ENCODE measurements at places on chromosomes 5 and 9.

GRCh38 chr5:159775890-159776289 is 140.4 kb upstream of the ADRA1B start:
- DNase-seq: no peak

DNA sequence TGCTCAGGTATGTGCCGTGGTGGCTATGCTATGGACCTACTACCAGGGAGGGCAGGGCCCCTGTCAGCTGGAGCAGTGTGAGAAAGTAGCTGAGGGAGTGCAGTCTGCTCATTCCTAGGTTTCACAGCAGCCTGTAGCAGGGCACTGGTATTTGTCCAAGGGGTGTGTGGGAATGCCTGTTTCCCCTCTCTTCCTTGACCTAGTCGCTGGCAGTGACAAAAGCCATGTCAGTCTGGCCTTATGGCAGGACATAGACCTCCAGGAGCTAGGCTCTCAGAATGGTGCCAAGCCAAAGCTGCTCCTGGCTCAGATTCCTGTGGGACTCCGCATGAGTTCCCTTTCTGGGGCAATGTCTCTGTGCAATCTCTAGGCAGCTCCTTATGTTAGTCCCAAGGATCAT is 253.9 kb upstream of the TYRP1 start:
- no peak for DNase-seq

GRCh38 chr5:122054266-122054665 is 23.8 kb downstream of the LOX start:
- no peak for DNase-seq

DNA sequence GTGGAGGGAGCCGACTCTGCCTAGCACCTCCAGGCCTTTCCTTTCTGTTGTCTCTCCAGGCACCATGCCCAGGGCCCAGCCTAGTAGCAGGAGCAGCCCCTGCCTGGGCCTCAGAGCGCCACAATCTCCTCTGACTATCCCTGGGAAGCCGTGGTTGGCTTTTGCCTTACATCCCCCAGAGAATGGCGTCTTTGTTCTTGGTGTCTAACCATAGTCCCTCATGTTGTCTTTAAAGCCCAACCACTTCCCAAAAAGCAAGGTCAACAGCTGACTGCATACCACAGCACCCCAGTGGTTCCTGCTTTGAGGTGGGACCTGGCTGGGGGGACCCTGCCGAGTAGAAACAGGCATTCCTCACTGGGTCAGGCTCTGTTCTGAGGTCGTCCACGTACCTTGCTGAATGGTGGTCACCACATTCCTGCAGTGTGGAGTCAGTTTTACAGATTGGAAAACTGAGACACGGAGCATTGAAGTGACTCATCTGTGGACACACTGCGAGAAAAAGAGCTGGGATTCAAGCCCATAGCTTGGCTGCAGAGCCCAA is 13.7 kb upstream of the CERCAM start:
- no peak for DNase-seq

DNA sequence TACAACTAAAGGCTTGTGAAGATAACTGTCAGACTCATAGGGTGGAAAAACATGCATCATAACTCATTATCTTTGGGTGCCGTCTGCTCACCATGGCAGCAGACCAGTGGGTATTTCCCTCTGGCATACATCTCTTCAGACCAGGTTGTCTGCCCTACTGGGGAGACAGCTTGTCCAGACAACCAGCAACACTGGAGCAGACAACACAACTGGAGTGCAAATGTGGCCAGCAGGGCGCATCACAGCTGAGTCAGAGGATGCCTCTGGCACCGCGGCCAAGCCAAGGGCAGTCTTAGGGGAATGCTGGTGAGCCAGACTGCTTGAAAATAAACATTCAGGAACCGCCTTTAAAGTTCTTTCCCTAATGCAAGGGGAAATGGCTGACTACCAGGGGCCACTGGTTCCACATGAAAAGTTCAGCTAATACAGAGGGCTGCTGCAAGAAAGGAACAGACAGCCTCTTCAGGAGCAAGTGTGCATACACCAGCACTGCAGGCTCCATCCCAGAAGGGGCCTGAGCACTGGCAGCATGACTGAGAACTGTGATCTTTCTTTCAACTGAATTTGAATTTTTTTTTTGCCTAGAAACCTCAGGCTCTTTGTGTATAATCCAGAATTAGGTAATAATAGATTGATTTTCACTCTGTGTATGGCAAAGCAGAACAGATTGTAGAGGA is 77.3 kb downstream of the MAMDC2 start:
- no peak for DNase-seq

GRCh38 chr9:90858457-90858901 is 56.9 kb downstream of the SYK start:
- DNase-seq: no peak

- no peak for DNase-seq
Observed at GRCh38 chr9:36959681-36960574, 74.1 kb downstream of the PAX5 start.

- no peak for DNase-seq
Observed at GRCh38 chr9:136010615-136011361, 49.6 kb upstream of the UBAC1 start.

GRCh38 chr5:135398855-135399793 is at the start of gene MACROH2A1:
Gene MACROH2A1, minus strand, starts transcription at chr5:135399231. Its CDS starts 10,138 bp downstream, at chr5:135389093.
- DNase-seq: peak; percentile 85

GRCh38 chr5:74885170-74885569 is 19.0 kb upstream of the FAM169A start:
- no peak for DNase-seq

GRCh38 chr5:158715592-158715991 is 384.1 kb downstream of the EBF1 start:
- no peak for DNase-seq

DNA sequence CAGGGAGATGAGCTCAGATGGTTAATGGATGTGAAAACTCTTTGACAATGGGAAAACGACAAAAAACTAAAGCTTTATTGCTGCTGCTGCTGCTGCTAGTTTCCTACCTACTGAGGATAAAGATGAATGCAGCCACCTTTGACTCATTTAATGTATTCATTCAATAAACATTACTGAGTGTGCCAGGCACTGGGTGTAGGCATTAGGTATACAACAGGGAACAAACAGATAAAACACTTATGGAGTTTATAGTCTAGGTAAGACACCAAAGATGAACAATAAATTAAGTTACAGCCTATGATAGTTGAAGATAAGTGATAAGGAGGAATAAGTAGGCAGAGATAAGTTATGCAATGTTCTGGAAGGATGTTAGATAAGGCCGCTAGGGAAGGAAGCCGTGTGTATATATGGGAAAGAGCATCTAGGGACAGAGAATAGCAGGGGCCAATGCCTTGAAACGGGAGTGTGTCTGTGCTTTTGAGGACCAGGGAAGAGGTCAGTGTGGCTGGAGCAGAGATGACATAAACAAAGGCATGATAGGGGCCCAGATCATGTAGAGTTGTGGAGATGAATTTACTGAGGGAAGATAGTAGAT is 477.6 kb downstream of the NTRK2 start:
- no peak for DNase-seq

DNA sequence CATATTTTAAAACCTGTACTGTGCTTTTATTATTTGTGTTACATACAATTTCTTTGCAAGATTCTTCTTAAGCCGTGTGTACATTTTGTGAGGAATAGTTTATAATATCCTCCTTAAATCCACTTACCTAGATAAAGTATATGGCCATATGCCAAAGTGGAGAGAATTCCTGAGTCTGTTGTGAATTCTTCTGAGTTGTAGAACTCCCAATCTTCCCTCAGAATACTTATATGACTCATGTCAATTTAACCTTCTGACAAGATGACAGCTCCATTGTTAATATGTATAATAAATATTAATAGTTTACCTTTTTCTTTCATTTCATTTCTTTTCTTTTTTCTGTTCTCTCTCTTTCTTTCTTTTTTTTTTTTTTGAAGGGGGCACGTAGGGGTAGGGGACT is 6.0 kb upstream of the RICTOR start:
- no peak for DNase-seq

- DNase-seq: no peak
Observed at GRCh38 chr9:18324928-18325745, 148.8 kb upstream of the ADAMTSL1 start.

DNA sequence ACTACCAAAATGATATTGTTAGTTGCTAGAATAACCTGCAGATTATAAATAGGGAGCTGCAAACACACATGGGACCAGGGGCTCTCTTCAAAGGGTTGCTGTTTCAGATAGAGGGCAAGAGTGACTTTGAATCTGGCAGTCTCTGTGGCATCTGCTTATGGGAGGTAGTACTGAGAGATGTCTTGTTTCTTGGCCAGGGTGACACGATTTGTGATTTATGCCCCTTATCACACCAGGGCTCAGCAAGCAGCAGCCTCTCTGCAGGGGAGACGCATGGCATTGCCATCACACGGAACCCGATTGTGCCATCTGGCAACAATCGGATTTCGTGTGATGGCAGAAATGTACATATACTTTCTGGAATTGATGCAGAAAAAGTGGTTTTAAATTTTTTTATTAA is 615.6 kb downstream of the ZNF608 start:
- DNase-seq: no peak

GRCh38 chr5:10661401-10661800 is 97.5 kb downstream of the ANKRD33B start:
- DNase-seq: no peak

All from NCI-H774 (cell line).